ENCODE measurements at places on chromosomes 13 and 19.

DNA sequence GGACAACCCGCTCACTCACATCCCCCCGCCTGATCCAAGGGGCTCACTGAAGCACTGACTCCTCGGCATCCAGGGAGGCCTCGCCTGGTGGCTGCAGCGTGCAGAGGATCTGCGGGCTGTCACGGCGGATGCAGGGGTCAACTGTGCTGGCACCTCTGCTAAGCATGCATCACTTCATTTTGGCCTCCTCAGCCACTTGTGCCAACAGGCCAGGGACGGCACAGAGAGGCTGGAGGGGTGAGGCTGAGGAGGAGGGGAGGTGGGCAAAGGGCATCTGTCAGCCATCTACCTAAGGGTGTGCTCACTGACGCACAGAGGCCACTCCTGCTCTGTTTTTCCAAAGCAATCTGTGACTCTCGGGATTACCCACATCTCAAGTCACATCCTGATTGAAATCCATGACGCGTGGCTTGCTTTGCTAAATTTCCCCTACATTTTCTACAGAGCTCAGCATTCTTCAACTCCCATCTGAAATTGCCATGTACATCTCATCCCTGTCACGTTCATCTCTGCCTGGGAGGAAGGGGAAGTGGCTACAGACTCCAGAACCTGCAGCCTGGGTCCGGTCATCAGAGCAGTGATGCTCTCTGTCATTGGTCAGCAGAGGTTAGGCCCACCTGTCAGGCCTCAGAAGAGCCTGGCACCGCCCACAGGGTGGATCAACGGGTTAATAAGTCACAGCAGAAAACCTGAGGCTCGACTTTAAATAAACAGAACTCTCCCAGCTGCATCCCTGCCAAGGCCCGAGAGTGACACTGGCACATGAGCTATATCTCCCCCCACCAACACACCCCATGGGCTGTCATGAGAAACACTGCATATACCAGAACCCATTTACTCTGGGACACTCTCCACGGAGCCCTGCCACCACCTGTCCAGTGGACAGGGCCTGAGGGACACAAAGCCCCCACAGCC, 17.6 kb downstream of the ELL start:
- DNase-seq, result no peak

DNA sequence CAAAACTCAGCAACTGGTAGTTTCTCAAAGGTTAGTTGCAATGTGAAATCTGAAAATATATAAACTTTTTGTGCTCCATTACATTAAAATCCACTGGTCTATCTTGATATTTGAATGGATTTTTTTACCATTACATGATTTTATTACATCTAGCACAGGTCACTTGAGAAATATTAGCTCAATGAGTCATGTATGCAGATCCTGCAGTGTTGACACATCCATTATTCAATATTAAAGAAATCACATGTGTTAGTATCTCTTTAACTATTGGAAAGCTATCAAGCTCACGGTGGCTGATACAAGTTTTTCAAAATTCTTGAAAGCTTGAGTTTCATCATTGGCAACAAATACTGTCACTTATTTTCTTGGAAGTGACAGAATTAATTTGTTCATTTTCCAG, 373.9 kb upstream of the TSHZ3 start:
- DNase-seq, result no peak

GRCh38 chr13:91058066-91058465, 289.4 kb upstream of the MIR17HG start:
- DNase-seq, result no peak

DNA sequence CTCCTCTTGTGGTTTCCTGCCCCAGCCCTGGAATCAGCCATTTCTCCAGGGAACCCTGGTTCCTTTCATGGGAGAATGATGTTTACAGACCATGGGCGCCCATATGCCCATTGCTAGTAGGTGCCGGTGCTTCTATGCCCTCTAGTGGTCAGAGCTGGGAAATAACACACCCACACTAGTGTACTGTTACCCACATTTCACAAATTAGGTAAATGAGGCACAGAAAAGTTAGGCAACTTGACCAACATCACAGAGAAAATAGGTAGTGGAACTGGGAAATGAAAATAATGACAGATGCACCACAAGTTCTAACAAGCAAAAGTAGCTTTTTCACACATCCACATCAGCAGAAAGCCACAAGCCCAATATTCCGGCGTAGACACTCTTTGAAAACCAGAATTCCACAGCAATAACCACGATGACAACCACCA, 1.3 kb upstream of the CEACAM3 start:
- peak; percentile 77 for DNase-seq

GRCh38 chr13:47334173-47334572, 437.3 kb upstream of the HTR2A start:
- DNase-seq, result no peak

GRCh38 chr19:38386971-38387549, 774 bp downstream of the GGN start:
- no peak for DNase-seq

DNA sequence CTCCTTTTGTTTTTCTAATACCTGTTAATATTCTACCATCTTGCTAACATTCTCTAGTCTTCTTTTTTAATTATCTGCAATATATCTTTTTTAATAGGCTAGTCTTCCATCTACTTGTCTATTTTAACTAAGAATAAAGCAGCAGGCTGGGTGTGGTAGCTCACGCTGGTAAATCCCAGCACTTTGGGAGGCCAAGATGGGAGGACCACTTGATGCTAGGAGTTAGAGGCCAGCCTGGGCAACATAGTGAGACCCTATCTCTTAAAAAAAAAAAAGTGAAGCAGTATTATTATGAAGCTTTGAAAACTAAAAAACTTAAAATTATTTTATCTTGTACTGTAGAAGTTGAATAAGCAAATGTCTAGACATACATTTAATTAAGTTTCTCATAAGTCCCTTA, 3.3 kb downstream of the UTP14C start:
- DNase-seq, result no peak

DNA sequence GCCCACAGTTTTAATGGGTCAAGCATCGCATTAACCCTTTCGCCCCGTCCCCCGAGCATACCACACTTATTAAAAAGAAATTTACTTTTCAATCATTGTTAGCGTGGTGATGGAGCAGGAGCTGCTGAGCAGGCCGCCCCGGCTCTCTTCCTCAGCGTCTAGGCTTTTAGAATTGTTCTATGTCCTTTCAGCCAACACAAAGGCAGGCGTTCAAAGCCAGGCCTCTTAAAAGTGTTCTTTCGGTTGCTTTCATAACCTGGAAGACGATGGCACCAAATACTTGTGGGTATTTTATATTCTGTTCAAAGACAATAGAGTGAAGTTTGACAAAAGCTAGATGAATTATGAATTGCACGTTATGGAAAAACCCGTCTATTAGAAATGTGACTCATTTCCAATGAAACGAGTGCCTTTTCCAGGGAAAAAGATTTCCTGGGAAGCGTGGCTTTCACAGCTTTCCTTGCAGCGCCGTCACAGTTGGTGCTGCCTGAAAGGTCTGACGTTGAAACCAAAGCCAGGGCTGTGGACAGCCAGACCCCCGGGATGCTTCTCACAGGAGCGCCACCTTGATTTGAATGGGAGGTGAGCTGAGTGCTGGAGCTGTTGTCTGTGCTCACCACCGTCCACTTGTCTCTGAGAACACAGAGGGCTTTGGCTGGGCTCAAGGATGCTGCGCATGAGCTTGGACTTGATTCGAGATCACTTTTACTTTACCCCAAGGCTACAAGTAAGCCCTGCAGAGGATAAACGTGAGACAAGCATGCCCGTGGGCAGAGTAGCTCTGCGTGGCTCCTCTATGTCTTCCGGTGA, 78.8 kb downstream of the SOX1 start:
- DNase-seq, result no peak

DNA sequence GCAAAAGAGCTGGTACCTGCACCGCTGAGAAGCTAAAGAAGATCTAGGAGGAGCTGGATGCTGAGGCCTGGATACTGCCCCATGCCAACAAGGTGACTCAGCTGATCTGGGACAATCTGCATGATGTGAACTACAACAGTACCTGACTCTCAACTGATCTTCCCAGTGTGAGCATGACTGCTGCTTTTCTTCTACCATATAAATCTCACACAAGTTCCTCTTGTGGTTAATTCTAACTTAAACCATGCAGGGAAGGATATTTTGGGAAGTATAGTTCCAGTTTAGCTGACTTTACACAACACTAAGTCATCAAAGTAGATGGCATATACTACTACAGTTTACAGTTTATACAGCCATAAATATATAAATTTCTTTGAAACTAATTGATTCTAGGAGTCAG, 91.9 kb downstream of the SLAIN1 start:
- no peak for DNase-seq

GRCh38 chr19:46859637-46860124, 1.1 kb upstream of the ARHGAP35 start:
- DNase-seq, result no peak

- DNase-seq, result peak; percentile 31
Observed at GRCh38 chr13:110421696-110422385, 114.8 kb downstream of the COL4A2 start.

DNA sequence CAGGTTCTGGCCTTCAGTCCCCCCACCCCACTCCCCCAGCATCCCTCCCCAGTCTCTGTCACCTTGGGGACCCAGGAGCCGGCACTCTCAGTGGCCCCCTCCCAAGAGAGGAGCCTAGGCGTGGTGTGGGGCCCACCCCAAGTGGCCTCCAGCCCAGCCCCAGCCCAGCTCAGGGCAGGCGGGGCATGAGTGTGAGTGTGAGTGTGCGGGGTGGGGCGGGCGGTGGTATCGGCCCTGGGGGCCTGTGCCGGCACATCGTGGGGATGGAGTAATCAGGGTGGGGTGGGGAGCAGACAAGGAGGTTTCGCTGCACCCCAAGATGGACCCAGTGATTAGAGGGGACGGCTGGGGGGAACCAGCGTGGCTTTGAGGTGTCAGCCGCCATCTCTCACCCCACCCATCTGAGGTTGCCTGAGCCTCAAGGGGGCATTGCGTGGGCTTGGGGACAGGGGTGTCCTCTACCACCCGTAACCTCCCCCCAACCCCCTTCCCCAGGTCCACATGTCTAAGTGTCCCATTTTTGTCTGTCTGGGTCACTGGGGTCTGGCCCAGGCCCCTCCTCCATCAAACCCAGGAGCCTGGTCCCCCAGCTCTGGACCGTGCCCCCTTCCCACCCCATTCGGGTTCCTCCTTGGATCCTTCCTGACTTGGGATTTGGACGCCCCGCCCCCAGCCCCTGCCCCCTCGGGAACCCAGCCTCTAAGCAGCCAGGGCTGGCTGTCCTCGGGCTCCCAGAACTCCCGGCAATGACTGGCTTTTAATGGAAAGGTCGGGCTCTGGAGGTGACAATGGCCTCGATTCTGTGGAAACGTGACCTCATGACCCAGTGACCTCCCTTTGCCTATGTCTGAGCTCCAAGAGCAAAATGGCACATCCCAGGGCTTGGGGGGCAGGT, 6.9 kb upstream of the SULT2B1 start:
- no peak for DNase-seq

DNA sequence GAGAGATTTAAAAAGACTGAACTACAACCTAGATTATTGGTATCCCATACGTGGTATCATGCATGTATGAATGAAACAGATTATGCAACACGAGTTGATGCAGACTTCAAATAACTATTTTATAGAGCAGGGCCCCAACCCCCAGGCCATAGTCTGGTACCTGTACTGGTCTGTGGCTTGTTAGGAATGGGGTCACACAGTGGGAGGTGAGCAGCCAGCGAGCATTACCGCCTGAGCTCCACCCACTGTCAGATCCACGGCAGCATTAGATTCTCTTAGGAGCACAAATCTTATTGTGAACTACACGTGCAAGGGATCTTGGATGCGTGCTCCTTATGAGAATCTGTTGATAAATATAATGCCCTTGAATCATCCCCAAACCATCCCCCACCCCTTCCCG, 320.2 kb downstream of the TBC1D4 start:
- DNase-seq, result no peak

DNA sequence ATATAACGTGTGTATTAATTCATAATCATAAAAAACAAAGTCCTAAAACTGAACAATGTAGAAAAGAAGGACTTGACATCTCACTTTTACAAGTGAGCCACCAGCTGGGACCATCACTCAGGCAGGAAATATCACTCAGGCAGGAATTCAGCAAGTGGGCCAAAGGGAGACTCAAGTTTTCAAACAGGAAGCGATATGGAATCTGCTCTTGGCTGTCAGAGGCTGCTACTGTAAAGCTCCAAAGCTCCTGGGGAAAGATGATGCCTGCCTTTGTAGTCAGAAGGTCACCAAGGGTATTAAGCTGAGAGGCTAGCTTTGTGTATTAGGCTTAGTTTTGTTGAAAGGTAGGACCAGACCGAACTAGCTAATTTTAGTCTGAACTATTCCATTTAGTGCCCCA, 5.5 kb upstream of the AKAP11 start:
- DNase-seq, result no peak

GRCh38 chr13:48858122-48858902, 117.4 kb upstream of the FNDC3A start:
- no peak for DNase-seq

GRCh38 chr19:18264137-18264854, 10.0 kb downstream of the IQCN start:
- DNase-seq, result no peak

DNA sequence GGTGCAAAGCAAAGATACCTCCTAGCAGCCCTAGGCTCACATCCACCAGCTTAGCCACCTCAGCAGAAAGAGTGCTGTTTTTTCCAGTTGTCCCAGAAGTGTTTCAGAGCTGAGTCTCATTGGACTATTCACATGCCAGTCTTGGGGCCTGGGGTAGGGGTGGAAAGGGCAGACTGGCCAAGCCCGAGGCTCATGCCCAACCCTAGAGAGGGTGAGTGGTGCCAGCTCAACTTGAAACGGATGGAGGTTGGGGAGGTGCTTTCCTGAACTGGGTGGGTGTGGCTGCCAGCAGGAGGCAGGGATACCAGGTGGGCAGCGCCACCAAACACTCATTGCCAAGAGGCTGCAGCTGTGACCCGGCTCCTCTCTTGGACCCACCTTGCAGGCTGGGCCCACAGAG, 116.9 kb downstream of the DPF1 start:
- peak; percentile 10 for DNase-seq

GRCh38 chr13:112702341-112702985, 12.6 kb downstream of the ATP11A start:
- DNase-seq, result peak; percentile 1

DNA sequence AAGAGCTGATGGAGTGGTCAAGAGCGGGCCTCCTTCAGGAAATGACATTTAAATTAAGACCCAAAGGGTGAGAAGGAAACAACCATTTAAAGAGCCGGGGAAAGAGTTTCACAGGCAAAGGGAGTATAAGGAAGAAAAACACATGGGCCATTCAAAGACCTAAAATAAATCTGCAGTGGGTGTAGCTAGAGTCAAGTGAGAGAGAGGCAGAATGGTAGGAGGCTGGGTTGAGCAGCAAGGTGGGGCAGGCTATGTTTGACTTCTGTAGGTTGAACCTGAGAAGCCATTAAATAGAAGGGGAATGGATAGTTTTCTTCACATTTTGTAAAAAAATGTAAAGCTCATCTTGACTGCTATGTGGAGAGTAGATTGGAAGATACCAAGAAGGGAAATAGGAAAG, 183.8 kb downstream of the LACC1 start:
- DNase-seq, result no peak
